Fibroblast of skin of left quadriceps (primary cell): ENCODE measurements at places on chromosomes 16 and 17.

DNA sequence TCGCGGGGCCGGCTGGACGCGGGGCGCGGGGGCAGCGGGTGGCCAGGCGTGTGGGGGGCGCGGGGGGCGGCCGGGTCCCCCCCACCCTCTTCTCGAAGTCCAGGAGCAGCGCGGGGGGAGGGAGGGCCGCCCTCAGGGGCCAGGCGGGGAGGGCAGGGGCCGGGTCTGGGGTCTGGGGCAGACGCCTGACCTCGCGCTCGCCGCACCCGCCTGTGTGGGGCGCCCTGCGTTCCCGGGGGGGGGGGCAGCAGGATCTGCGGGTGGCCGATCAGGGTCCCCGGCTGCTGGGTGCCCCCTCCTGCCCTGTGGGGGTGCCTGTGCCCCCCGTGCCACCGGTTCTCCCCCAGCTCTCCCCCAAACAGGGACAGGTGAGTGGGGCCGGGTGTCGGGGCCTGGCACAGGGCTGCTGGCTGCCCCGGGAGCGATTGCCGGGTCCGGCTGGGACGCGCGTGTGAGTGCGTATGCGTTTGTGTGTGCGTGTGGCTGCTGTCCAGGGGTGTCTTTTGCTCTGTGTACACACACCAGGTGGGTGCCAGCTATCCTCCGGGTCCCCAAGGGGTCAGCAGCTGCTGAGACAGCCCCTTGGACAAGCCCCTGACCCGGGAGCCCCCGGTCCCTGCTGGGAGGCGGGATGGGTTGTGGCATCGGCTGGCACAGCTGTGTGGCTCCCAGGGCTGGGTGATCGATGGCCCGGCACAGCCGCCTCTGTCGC lies 663 bp downstream of the PRR35 start:
- no peak for DNase-seq

- no peak for DNase-seq
Measured at GRCh38 chr17:60077226-60077625, 1.5 kb downstream of the HEATR6 start.

DNA sequence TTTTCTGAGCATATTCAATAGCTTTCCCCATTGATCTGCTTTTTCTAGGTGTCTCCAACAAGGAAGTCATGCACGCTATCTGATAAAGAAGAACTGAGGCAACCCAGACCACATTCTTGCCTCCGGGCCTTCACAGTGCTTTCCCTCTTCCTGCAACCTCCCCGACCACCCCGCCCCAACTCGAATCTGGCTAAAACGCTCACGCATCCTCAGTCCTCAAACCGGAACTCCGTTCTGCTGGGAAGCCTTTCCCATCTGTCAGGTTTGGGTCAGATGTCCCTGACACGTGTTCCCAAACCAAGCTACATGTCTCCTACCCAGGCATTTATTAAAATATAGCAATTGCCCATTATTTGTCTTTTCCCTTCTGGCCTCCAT lies 112.7 kb downstream of the VPS53 start:
- DNase-seq = no peak

GRCh38 chr16:84072014-84072413 lies 29.4 kb upstream of the SLC38A8 start:
- DNase-seq = no peak

- DNase-seq = no peak
Measured at GRCh38 chr16:51161440-51162195, 10.5 kb upstream of the SALL1 start.

- no peak for DNase-seq
Measured at GRCh38 chr16:88348377-88349152, 34.2 kb upstream of the ZNF469 start.

GRCh38 chr16:21120976-21121520 lies 29.6 kb downstream of the DNAH3 start:
- no peak for DNase-seq

DNA sequence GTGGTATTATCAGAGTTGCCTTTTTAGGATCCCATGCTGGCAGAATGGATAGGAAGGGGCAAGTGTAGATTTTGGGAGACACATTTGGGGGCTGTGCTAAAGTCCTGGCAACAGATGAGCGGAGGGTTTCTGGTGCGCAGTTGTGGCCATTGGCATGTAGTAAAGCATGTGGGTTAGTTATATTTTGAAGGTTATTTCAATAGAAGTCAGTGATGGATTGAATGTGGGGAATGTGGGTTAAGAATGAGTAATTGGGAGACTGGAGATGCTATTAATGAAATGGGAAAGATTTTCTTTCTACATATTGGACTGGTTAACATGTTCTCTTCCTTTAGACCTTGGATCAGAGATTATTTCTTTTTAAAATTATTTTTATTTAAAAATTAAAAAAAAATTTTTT lies 10.0 kb downstream of the DUS2 start:
- no peak for DNase-seq

DNA sequence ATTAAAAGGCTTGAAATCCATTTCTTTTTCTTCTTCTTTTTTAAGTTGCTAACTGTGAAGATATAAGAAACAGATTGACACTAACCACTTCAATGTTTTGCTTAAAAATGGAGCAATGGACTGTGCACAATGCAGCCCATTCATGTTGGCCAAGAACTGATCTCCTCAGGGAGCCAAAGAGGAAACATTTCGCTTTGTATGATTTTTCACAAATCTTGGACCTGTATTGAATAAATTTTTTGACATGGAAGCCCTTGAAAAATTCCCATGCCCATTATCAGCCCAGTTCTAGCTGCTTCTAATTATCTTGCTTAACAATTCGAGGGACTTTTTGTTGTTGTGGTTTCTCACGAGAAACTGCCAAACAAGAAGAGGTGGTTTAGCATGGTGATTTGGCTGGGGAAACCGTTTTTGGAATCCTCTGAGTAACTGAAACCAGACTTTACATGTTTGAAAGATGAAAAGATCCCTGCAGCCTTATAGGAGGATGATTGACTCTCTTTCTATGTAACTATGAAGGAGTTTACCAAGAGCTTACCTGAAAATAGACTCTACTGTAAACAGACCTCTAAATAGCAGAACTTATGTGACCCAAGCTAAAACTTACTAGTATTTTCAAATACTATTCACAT lies 1389.4 kb upstream of the GOT2 start:
- DNase-seq = peak; percentile 6

DNA sequence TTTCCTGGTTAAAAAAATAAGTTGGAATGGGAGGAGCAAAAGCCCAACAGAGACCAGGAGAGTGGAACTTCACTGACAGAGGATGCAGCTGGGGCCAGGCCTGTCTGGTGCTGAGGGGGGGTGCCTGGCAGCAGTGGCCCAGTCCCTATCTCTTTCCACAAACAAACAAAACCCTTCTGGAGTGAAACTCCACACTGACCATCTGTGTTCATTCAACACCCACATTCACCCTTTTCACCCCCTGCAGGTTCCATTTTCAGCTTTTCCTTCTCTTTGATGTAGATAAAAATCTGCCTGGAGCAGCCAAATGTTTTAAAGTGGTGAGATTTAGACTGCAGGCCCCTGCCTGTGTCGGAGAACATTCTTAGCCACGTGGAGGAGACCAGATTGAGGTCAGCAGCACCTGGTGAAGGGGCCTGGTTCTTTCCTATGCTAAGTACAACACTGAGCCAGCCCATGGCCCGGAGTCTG lies 161.4 kb upstream of the CDH11 start:
- DNase-seq = no peak

DNA sequence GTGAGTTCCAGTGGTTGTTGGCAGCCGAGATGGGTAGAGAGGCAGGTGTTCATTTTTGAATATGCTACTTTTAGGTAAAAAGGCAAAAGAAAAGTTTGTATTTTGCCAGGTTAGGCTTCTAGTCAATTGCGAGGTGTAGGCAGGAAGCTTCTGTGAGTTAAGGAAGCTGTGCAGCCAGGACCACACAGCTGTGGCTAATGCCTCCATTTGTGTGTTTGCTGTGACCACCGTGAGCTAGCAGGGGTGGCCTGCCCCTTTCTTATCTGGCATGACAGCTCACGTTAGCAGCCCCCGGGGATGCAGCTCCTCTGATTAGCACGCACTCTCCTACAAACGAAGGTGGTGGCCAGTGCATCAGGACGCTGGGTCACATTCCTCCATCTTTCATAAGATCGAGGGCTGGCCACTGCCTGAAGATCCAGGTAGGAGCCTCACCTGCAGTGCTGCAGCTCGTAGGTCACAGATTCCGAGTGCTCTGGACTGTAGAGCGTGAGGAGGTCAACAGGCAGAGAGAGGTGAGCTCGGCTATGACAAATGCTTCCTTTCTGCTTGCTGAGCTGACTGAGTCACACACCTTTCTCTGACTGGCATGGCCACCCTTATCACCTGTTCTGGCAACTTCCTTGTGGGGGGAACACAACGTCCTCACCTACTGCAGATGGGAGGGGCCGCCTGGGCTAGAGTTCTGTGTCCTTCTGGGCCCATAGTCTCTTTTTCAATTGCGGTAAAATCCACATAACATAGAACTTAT lies 244.4 kb downstream of the HS3ST3B1 start:
- no peak for DNase-seq

DNA sequence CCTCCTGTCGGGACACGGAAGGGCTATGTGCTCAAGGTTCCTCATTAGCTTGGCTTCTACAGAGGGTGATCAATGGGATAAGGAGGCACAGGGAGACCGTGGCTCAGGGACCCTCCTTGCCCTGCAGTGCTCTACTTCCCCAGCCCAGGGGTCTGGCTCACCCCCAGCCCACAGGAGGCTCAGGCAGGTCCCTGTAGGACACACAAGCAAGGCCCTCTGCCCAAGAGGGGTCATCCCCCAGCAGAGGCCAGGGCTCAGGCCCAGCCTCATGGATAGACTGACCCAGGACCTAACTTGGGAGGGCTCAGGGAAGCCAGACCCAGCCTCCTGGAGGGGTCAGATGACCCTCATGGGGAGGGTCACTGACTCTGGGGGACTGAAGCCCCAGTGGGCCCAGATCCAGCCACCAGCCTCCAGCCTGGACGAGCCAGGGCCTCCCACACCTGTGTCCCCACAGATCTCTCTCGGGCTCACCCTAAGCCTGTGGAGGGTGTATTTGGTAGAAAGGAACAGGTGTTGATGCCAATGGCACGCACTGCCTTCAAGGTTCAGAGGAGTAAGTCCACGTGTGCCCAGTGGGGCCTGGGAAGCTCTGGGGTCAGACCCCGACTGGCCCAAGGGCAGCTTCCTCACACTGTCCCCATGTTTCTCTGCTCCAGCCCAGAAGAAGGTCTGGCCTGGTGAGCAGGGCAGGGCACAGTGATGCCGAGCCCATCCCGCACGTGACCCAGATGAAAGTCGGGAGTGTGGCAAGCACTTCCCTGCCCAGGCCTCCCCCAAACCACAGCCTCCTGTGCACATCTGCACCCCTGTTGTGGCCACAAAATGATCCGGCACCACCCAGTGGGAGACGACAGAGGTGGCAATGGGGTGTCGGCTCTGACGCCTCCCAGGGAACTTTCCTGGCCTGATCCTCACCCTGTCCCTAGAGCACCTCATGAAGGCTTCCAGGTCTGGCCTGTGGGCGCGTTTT lies 10.9 kb upstream of the KRTAP17-1 start:
- DNase-seq = no peak

- no peak for DNase-seq
Measured at GRCh38 chr17:65030618-65031017, 25.9 kb downstream of the GNA13 start.

DNA sequence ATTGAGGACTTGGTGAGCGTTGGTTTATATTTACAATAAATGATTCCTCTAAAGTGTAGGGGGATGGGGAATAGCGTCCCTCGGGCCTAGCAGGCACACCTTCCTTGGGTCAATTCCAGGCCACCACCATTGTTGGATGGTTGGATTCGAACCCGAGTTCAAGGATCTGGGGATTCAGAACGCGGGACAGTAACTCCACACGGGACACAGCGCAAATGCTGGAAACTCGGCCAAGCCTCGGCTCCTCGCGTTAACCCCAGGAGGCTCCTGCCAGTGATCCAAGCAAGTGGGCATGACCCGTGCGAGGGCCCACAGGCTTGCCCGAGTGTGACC lies 613 bp downstream of the B9D1 start:
- no peak for DNase-seq

GRCh38 chr17:2391597-2392251 lies 9.1 kb downstream of the MNT start:
- DNase-seq = no peak

GRCh38 chr17:830950-831349 lies 48.8 kb downstream of the MRM3 start:
- no peak for DNase-seq

DNA sequence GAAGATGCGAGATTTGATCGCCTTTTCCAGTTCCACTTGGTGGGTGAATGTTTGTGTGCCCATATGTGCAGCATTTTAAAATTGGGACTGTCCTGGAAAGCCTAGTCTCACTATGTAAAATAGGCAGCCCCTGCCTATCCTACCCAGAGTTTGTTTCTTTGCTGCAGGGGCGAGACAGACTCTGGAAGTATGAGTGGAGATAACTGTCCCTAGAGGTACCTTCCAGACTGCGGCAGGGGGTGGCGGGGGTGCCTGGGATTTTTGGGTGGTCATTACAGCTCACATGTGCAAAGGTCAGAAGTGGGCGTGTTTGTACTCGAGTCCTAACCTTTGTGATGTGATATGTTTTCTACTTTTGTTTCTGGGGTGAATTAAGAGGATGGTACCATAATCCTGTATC lies 36.6 kb downstream of the MPRIP start:
- DNase-seq = no peak

DNA sequence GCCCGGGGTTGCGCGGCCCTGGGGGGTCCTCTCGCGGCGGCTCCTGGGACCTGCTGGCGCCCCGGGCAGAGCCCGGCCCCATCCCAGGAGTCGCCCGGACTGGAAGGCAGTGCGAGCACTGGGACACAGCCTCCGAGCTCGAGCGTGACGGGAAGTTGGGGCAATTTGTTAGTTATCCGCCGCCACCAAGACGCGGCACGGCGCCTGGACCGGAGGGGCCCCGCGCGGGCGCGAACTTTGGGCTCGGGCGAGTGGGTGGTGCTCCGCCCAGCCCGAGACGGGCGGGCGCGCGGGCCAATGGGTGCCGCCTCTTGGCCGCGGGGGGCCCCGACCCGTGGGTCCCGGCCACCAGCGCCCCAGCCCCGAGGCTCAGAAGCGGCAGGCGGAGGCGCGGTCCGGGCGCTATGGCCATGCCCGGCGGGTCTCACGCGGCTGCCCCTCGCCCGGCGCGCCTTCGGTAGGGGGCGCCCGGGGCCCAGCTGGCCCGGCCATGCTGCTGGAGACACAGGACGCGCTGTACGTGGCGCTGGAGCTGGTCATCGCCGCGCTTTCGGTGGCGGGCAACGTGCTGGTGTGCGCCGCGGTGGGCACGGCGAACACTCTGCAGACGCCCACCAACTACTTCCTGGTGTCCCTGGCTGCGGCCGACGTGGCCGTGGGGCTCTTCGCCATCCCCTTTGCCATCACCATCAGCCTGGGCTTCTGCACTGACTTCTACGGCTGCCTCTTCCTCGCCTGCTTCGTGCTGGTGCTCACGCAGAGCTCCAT lies at the start of gene ADORA2B:
TSS of gene ADORA2B (plus strand) at position 372 of the 768 bp plus-strand sequence. CDS start at position 491, 119 bp downstream.
- DNase-seq = peak; percentile 33
